T follicular helper cell (primary cell): ENCODE measurements at places on chromosomes 2 and 18.
A peak's percentile ranks its signal among the peaks of the same experiment; 100 is the strongest.

DNA sequence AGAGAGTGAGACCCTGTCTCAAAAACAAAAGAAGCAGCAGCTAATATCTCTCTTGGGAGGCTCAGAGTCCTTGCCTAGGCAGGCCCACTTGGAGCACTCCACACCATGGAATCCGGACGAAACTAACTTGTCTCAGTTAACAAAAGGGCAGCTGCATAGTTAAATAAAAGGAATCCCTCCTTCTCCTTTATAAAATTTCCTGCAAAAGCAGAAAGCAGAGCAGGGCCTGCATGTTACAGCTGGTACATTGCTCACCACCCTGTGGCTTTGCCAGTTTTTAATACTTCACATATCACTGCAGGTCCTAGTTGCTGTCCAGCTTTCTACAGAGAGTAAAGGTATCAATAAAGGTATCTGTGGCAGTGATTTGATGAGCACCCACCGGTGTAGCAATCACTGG is 93.6 kb downstream of the ASAP2 start:
- no peak for DNase-seq

GRCh38 chr2:19409046-19409445 is 50.6 kb upstream of the OSR1 start:
- DNase-seq: no peak

- DNase-seq: no peak
These were observed 108.7 kb downstream of the EN1 start for GRCh38 chr2:118738524-118739308.

GRCh38 chr2:656676-657075 is 20.5 kb downstream of the TMEM18 start:
- no peak for DNase-seq

- no peak for DNase-seq
These were observed 654.9 kb upstream of the HS6ST1 start for GRCh38 chr2:128973566-128973965.

DNA sequence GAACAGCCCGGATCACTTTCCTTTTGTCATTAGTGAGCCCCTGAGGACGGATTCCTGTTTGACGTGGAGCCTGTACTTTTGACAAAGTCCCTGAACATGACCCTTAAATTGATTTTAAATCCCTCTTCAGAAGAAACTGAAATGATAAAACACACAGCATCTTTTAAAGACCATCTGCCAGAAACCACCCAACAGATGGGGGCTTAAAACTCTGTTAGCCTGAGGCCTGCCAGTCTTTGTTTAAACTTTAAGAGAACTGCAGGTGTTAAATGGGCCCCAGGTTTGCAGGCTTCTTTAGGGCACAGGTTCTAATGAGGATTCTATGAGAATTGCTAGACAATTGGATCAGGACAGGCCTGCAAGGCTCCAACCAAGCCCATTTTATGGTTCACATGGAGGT is 177.9 kb downstream of the ALK start:
- DNase-seq: no peak

GRCh38 chr2:215357660-215358059 is 45.8 kb downstream of the ATIC start:
- no peak for DNase-seq

GRCh38 chr2:23492921-23493320 is 107.9 kb downstream of the KLHL29 start:
- no peak for DNase-seq

- no peak for DNase-seq
These were observed 25.9 kb downstream of the COL6A3 start for GRCh38 chr2:237388036-237388435.

- no peak for DNase-seq
These were observed 261.7 kb upstream of the SLC39A10 start for GRCh38 chr2:195395362-195395761.

DNA sequence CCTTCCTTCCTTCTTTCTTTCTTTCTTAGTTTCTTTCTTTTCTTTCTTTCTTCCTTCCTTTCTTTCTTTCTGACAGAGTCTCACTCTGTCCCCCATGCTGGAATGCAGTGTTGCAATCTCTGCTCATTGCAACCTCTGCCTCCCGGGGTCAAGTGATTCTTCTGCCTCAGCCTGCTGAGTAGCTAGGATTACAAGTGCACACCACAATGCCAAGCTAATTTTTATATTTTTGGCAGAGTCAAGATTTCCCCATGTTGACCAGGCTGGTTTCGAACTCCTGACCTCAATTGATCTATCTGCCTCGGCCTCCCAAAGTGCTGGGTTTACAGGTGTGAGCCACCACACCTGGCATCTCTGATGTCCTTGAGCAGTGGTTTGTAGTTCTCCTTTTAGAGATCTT is 48.5 kb downstream of the IL1R2 start:
- DNase-seq: no peak

GRCh38 chr2:29123617-29124349 is 8.6 kb downstream of the CLIP4 start:
- no peak for DNase-seq

GRCh38 chr2:139162456-139162855 is 382.3 kb upstream of the NXPH2 start:
- DNase-seq: no peak

GRCh38 chr2:120360307-120360855 is 14.4 kb downstream of the INHBB start:
- DNase-seq: no peak

- no peak for DNase-seq
These were observed 182.2 kb upstream of the ZFP36L2 start for GRCh38 chr2:43408407-43409160.

- no peak for DNase-seq
These were observed 214.4 kb downstream of the ZNF385B start for GRCh38 chr2:179646862-179647587.

- DNase-seq: no peak
These were observed 17.3 kb upstream of the MARCHF4 start for GRCh38 chr2:216389570-216389969.

GRCh38 chr2:240622531-240623235 is 2.6 kb upstream of the GPR35 start:
- peak; percentile 39 for DNase-seq

DNA sequence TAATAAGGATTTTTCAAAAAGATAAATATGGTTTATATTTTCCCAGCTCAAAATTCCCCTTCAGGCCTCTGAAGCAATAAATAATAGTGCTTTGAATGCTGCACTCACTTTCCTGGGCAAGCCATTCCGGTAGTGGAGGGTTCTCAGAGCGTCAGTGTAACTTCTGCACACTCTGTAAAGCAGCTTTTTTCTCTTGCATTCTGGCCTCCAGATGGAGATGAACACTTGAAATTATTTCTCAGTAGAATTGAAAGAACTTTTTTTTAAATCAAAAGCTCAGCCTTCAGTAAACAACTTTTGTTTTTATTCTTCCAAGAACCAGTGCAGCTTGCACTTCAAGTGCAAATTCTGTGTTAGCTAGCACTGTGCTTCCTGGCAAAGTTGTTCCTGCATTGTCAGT is 281.1 kb upstream of the RAB12 start:
- no peak for DNase-seq

DNA sequence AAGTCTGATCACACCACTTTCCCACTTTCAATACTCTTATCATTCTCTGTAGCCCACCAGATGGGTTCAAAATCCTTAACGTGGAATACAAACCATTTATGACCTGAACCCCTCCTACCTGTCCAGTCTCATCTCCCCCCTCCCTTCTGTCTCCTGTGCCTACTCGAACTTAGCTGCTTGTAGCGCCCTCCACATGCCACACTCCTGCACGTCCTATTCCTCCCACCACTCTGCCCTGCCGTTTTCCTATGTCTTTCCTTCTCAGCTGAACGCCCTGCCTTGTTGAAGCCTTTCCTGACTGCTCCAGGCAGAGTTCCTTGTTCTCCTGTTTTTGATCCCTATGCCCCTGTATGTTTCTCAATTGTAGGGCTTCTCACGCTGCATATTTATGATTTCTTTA is 390.1 kb downstream of the HRH4 start:
- DNase-seq: no peak
